ENCODE measurements at places on chromosomes 16 and 17.
A peak's percentile ranks its signal among the peaks of the same experiment; 100 is the strongest.

GRCh38 chr16:80463751-80464495 is 76.9 kb upstream of the DYNLRB2 start:
- DNase-seq, result no peak

- DNase-seq, result peak; percentile 32
Observed at GRCh38 chr17:20281860-20282259, 185.5 kb downstream of the LGALS9B start.

- DNase-seq, result no peak
Observed at GRCh38 chr16:88815901-88816589, 4.3 kb upstream of the APRT start.

- no peak for DNase-seq
Observed at GRCh38 chr16:68328860-68329390, 18.1 kb downstream of the PRMT7 start.

- DNase-seq, result no peak
Observed at GRCh38 chr16:28196387-28196987, 15.3 kb downstream of the XPO6 start.

DNA sequence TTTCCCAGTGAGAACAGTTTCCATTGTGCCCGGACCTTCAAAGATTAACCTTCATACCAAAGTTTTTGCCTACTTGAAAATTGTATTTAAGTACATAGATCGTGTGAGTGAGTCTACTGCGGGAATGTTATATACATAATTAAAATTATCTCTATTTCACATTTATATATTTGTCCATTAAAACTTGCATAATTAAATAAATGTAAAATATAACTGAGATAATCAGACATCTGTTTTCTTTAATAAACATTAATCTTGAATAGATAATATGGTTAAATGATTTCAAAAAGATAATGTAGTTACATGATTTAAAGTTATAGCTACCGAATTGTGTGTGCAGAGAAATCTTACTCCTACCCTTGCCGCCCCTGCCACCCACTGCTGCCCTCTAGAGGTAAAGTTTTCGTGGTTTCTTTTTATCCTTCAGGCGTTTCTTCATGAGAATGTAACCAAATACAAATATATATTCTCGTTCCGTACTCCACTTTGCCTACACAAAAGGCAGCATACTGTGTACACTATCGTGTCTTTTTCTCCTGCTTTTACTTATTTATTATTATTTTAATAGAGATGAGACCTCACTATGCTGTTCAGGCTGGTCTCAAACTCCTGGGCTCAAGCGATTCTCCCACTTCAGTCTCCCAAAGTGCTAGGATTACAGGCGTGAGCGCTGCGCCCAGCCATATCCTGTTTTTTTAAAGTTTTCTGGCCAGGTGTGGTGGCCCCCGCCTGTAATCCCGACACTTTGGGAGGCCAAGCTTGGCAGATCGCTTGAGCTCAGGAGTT is 35.6 kb downstream of the RPA1 start:
- peak; percentile 11 for DNase-seq

GRCh38 chr17:50447870-50448595 is 20.6 kb downstream of the CHAD start:
- no peak for DNase-seq

- no peak for DNase-seq
Observed at GRCh38 chr17:61479493-61480413, 27.5 kb downstream of the TBX4 start.

DNA sequence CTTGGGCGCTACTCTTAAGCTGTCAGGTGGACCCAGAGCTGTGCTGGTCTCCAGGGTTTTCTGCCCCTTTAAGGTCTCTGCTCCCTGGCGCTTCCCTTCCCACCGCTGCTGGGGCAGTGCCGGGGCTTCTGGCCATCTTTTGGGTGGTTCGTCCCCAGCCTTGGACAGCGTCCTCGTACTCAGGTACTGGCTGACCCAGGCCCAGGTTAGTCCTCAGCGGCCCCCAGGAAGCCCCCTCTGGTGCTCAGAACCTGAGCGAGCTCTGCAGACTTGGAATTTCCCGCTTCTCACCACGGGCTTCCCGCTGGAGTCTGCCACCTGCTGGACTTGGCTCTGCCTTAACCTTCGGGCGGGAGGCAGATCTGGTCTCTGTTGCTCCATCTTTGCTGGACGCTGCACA is 94.1 kb upstream of the ZNF750 start:
- DNase-seq, result no peak

- no peak for DNase-seq
Observed at GRCh38 chr16:27748868-27749546, 199.1 kb downstream of the KATNIP start.

GRCh38 chr17:75365009-75365930 is 40.2 kb downstream of the GRB2 start:
- no peak for DNase-seq

DNA sequence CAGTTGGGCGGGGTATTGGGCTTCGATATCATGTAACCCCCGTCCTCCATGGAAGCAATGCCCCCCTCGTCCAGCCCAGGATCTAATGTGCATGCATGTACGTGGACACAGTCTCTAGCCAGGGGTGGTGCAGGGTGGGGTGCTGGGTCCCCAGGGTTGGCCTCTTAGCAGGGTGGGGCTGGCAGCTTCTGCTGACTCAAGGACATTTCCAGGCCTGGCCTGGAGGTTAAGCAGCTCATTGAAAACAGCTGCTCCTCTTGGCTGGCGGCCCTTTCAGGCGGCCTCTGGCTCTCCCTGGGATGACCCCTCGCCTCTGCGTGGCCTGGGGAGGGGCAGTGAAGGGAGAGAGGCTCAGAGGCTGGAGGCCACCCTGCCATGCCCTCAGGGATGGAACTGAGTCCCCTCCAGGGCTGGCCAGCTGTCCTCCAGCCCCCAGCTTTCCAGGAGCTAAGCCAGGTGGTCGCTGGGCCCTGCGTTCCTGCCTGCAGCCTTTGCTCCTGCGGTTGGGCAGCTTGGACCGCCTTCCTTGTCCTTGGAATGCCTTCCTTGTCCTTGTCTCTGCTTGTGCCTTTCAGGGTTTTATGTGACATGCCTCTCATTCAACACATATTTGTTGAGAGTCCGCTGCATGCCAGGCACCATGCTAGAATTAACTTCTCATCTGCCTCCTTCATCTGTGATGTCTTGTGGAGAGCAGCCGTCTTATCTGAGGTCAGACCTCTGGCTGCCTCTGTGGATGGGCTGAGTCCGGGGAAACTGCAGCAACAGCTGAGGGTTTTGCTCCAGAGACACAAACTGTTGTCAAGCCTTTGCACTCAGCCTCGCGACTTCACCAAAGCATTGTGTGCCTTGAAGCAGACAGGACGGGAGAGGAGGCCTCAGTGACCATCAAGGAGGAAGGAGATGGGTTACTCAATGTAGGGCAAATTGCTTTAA is 26.6 kb downstream of the MRC2 start:
- peak; percentile 90 for DNase-seq

DNA sequence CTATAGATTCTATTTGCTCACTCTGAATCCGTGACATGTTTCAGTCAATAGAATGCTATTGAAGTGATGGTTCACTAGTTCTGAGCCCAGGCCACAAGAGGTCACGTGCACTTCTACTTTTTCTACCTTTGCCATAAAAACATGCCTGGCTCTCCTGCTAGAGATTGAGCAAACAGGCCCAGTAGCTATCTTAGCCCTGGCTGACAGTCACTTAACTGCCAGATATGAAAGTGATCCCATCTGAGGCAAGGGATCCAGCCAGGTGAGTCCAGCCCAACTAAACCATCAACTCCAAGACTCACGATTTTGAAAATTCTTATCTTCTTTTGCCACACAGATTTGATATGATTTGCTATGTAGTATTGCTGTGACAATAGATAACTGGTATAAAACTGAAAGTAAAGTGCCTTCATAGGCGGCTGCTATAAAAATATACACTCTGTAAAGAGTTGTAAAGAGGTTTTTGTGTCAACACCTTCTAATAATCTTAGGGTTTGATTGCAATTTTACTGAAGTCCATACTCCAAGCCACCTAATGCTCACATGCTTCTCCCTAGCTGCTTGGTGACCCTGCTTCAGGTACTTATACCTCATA is 937.7 kb upstream of the SOX9 start:
- no peak for DNase-seq

DNA sequence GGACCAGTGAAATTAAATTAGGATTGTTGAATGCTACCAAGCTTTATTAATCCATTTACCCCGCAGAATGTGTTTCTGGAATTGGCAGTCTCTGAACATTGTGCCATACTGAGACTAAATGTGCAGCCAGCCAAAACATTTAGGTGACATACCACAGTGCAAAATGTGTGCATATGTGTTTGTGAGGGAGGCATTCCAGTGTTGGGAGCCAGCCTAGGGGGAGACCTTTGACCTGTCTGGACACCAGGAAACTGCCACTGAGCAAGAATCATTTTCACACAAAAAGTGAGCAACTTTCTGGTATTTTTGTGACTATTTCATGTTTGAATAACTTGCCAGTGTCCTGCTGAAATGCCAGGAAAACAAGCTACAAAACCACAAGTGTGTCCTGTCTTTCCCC is 64.7 kb upstream of the SLC12A3 start:
- DNase-seq, result no peak

DNA sequence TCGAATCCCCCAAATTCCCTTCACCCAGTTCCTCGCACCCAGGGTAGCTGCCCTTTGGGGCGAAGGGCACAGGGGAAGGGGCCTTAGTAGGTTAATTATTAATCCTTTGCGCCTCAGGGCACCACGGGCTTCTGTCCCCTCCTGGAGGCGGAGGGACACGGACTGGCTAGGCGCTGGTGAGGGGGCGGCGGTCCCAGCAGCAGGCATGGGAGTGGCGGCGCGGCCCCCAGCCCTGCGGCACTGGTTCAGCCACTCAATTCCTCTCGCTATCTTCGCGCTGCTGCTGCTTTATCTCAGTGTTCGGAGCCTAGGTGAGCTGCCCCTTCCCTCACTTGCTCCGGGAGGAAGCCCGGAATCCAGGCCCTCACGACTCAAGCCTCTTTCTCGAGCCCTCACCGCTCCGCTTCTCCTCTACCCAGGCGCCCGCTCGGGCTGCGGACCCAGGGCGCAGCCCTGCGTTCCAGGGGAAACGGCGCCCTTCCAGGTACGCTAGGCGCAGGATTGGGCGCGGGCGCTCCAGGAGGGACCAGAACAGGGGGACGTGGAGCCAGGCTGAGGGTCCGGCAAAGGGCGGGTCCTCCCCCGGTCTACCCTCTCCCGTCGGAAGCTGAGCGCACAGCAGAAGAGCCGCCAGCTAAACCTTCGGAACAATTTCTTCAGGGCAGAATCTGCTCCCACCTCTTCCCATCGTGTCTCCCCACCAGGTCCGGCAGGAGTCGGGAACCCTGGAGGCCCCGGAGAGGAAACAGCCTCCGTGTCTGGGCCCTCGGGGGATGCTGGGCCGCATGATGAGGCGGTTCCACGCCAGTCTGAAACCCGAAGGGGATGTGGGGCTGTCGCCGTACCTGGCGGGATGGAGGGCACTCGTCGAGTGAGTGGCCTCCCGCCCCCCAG is at the start of gene GLTPD2:
Gene GLTPD2, plus strand, starts transcription at position 158 of the 894 bp plus-strand sequence. Its CDS starts 48 bp downstream, at position 206.
- DNase-seq, result no peak

- no peak for DNase-seq
Observed at GRCh38 chr17:27603880-27604794, 26.9 kb upstream of the LGALS9 start.

DNA sequence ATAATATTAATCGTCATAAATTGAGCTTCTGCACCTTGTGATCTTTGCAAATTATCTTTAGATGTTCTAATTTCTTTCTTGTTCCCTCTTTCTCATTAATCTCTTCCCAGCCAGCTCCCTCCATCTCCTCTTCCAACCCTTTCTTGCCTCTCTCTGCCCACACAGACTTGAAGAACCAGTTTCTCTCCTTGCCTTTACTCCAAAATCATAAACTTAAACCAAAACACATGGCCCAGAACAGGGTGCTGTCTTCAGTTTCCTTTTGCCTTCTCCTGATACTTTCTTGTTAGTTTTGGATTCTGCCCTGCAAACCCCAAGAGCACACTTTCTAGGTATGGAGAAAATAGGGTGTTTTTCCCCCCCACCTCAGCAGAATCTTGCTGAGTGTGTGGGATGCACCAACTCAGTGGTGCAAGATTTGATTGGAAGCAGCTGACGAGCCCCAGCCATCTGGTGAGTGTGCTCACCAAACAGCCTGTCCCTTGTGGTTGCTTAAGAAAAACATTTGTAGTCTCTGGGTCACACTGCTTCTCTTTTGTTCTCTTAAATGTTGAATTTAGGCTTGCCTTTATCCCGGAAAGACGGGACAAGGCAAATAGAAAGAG is 175.8 kb upstream of the MAF start:
- peak; percentile 76 for DNase-seq

DNA sequence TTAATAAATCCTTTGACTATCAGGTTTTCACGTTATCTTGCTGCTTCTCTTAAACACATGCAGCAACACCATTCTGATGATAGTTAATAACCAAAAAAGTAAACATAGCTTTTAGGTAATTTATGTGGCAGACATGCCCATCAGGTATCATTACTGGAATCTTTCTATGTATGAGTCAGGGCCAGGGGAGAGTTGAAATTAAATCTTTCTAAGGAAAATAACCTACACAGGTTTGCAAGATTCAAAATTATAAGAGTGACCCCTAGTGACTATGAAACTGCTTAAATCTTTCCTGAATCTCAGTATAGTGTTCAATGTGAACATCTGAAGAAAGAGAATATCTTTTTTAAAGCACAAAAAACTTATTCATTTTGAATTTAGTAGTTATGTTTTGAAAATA is 666.6 kb downstream of the CDH11 start:
- peak; percentile 58 for DNase-seq

- DNase-seq, result no peak
Observed at GRCh38 chr17:31692632-31693031, 166.4 kb downstream of the COPRS start.

DNA sequence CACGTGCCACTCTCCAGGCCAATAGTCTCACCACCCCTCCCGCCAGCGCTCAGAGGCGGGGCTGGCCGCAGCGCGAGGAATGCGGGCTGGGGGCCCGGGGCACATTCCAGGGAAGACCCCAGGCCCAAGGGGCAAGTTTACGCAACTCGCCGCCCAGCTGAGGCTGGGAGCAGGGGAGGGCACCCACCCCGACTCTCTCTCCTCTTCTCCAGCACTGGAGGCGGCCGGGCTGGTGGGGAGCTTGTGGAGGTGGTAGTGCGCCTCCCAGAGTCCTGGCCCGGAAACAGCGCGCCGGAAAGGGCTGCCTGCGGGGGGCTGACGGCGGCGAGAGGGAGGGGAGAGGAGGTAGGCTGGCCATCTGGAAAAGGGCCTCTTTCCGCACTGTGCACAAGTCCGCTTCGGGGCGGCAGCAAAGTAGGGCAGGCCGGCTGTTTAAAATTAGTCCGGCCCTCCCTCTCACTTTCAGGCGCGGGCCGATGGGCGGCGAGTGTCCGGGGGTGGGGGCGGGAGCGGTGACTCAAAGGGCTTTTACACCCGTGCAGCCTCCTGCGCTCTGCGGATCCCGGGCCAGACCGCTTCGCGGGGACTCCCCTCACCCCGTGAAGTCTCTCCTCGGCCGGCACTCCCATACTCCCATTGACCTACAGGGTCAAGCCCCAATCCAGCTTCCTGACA is 1.1 kb downstream of the FHOD1 start:
- peak; percentile 90 for DNase-seq

DNA sequence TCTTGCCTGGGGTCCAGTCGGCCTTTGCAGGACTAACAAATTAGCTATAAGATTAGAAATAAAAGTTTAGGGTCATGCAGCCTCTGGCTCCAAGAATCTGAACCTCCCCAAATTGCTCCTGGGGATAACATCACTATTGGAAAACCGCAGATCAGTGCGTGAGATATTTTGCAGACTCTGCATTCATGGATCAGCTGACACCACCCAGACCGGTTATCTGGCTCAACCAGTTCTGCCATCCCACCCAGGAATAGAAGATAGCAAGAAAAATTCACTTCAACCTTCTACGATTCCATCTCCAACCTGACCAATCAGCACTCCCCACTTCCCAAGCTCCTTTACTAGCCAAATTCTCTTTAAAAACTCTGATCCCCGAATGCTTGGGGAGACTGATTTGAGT is 4.3 kb upstream of the PGS1 start:
- no peak for DNase-seq

GRCh38 chr16:63323055-63323454 is 1286.8 kb upstream of the CDH8 start:
- DNase-seq, result no peak
